Uterus (tissue), 4 donors: ENCODE measurements at places on chromosomes 1 and 21.

GRCh38 chr21:33055991-33056390, 13.9 kb upstream of the OLIG1 start:
- H3K27ac ChIP-seq = no peak overlapping the region
- H3K27me3 ChIP-seq = no peaks in the 10 kb centered on the region
- H3K4me3 ChIP-seq = no peak overlapping the region
- no peaks in the 10 kb centered on the region for H3K4me1 ChIP-seq

DNA sequence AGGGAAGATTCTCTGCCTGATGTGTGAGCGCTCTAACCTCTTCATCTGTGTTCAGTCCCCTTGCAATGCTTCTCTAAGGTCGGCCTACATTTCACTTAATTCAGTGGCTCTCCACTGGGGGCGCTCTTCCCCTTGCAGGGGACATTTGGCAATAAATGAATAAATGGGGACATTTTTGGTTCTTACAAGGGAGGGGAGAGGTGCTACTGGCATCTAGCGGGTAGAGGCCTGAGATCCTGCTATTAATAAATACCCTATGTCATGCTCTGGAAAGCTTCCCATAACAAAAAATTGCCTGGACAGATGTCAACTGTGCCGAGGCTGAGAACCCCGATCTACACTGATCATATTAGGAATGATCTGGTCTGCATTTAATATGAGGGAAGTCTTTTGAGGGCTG, 25.9 kb upstream of the DNAJC11 start:
- H3K27ac ChIP-seq = no peak overlapping the region
- no peaks in the 10 kb centered on the region for H3K4me1 ChIP-seq
- DNase-seq = no peak
- no peaks in the 10 kb centered on the region for H3K36me3 ChIP-seq
- H3K4me3 ChIP-seq = no peak overlapping the region
- H3K27me3 ChIP-seq = no peaks in the 10 kb centered on the region

DNA sequence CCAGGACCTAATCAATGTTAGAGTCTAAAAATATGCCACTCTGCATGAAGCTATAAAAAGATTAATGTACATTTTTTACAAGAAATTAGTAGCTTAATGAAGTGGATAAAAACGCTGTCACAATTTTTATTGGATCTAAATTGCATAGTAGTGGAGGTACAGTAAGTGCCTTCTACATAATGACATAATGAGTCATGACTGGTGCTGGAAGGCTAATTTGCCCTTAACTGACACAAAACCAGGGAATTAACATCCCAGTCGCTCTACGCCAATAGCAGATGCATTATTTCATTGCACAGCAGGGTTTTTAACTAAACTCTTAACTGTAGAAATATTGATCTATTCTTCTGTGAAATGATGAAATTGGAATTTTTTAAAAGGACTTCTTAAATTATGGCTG, 33.3 kb downstream of the RRAGC start:
- no peaks in the 10 kb centered on the region for H3K4me1 ChIP-seq
- DNase-seq = no peak
- H3K27me3 ChIP-seq = no peaks in the 10 kb centered on the region
- no peak overlapping the region for H3K27ac ChIP-seq

DNA sequence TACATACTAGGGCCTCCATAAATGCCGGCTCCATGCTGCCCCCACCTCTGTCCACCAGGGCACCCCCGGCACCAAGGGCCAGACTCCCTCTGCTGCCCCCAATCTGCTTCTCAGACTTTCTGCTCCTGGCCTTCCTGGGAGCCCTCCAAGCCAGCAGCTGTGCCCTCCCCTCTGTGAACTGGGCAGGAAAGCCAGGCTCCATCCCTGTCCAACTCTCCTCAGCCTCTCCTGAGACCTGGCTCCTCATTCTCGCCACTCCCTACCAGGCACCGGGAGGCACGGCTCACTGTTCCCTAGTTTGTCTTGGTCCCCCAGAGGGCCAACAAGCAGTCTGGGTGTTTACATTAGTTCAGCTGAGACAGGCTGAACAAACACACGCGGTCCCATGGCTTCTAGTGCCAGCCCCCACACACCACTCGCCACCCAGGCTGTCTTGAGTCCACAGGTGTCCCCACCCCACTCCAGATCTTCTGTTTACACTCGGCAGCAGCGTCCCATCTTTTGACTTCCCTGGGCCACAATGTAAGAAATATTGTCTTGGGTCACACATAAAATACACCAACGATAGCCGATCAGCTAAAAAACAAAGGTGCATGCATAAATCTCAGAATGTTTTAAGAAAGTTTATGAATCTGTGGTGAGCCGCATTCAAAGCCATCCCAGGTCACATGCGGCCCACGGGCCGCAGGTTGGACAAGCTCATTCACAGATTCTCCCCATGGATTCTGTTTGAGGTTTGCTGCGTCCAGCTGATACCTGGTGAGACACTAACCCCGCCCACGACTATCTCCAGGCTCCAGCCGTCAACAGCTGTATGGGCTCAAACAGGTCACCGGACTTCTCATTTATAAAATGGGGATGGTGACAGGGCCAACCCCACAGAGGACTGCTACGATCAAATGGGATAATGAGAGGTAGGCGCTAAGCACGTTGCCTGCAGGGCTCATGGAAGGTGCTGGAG, 29.5 kb upstream of the ECE1 start:
- no peak for DNase-seq
- H3K27me3 ChIP-seq = no peaks in the 10 kb centered on the region
- H3K36me3 ChIP-seq = no peaks in the 10 kb centered on the region
- H3K4me1 ChIP-seq = peaks cover 20% of the 10 kb centered on the region

DNA sequence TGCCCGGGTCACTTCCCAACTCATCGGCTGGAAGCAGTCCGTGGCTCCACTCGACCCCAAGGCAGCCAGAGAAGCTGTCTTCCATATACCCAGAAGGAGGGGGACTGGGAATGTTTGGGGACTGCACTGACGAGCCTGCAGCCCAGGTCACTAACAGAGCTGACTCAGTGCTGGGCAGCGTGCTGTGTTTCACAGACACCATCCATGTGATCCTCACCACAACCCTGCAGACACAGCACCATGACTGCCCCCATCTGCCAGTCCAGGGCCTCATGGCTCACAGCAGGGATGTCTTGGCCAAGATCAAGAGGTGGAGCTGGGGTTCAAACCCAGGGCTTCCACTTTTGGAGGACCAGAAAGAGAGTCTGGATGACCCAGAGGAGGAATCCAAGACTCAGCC, 67.9 kb downstream of the KLHDC7A start:
- H3K27me3 ChIP-seq = peaks cover 5% of the 10 kb centered on the region
- H3K36me3 ChIP-seq = no peaks in the 10 kb centered on the region
- no peak overlapping the region for H3K4me3 ChIP-seq
- H3K27ac ChIP-seq = no peak overlapping the region
- no peak for DNase-seq

GRCh38 chr1:163706915-163707314, 385.2 kb downstream of the NUF2 start:
- no peaks in the 10 kb centered on the region for H3K27me3 ChIP-seq
- H3K36me3 ChIP-seq = no peaks in the 10 kb centered on the region
- no peak for DNase-seq
- no peak overlapping the region for H3K27ac ChIP-seq
- no peaks in the 10 kb centered on the region for H3K4me1 ChIP-seq
- H3K4me3 ChIP-seq = no peak overlapping the region

GRCh38 chr1:63593303-63593885, at the start of gene PGM1:
Gene PGM1, plus strand, starts transcription at chr1:63593411. Its CDS starts 78 bp downstream, at chr1:63593489.
- H3K27ac ChIP-seq = peak within 1 kb of the TSS; percentile 81
- peak; percentile 69 for DNase-seq
- H3K4me3 ChIP-seq = peak within 1 kb of the TSS; percentile 74

DNA sequence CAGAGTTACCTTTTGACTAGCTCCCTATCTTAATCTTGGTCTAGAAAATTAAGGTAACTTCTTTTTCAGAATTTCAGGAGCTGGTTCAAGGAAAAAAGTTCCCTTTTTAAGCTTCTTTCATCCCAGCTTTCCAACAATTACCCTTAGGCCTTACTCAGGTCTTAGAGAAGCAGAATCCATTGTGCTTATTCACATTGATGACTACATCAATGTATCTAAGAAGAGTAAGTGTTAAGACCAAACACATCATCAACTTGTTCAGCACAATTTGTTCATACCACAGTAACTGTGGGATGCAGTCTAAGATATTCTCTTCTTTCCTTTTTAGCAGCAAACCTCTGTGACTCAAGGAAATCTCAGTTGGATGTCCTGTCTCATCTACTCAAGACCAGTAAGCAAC, 4.1 kb downstream of the MRPL9 start:
- no peak for DNase-seq
- no peaks in the 10 kb centered on the region for H3K27me3 ChIP-seq
- no peak overlapping the region for H3K27ac ChIP-seq
- H3K4me1 ChIP-seq = no peaks in the 10 kb centered on the region
- no peaks in the 10 kb centered on the region for H3K36me3 ChIP-seq

- H3K36me3 ChIP-seq = no peaks in the 10 kb centered on the region
- no peak for DNase-seq
- no peak overlapping the region for H3K4me3 ChIP-seq
- H3K4me1 ChIP-seq = no peaks in the 10 kb centered on the region
- no peaks in the 10 kb centered on the region for H3K27me3 ChIP-seq
These were observed 125.6 kb downstream of the URB2 start for GRCh38 chr1:229751610-229752009.

GRCh38 chr1:8456308-8456912, 138.5 kb downstream of the SLC45A1 start:
- no peaks in the 10 kb centered on the region for H3K36me3 ChIP-seq
- no peak overlapping the region for H3K4me3 ChIP-seq
- peak overlapping the region; percentile 80 for H3K27ac ChIP-seq
- no peak for DNase-seq
- H3K4me1 ChIP-seq = peaks cover 31% of the 10 kb centered on the region
- H3K27me3 ChIP-seq = no peaks in the 10 kb centered on the region

DNA sequence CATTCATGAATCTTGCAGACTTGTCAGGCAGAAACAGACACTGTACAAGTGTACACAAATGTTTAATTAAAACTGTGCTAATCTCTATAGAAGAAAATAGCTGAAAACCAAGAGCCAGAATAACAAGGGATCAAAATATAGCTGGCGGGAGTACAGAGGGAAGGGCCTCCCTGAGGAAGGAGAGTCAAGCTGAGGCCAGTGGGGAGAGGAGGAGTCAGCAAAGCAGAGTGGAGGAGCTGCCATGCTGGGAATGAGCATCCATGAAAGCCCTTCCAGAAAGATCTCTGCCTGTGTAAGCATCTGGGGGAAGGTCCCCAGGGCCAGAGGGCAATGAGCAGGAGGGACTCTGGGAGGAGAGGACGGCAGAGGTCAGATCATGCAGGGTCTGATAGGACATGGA, 15.1 kb downstream of the SLAMF8 start:
- no peaks in the 10 kb centered on the region for H3K36me3 ChIP-seq
- no peak for DNase-seq
- H3K4me3 ChIP-seq = no peak overlapping the region
- no peaks in the 10 kb centered on the region for H3K4me1 ChIP-seq
- H3K27ac ChIP-seq = no peak overlapping the region

DNA sequence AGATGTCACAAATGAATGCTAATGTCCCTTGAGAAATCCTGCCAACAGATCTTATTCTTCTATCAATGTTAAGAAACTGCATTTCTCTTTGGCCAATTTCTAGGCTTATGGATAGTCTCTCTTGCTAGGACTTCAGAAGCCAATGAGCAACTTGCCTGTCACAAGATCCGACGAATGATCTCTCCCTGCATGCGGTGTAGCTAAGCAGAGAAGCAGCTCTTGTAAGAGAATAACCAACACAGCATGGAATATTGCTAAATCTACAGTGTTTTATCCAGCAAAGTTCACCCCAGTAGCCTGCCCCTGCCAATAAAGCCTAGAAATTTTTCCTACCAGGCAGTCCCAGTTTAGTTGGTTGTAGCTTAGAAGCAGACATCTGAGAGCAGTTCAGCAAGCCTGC, 2.1 kb upstream of the SLC44A5 start:
- no peak overlapping the region for H3K4me3 ChIP-seq
- no peak overlapping the region for H3K27ac ChIP-seq
- no peaks in the 10 kb centered on the region for H3K4me1 ChIP-seq
- no peaks in the 10 kb centered on the region for H3K36me3 ChIP-seq
- DNase-seq = no peak
- H3K27me3 ChIP-seq = peaks cover 23% of the 10 kb centered on the region

DNA sequence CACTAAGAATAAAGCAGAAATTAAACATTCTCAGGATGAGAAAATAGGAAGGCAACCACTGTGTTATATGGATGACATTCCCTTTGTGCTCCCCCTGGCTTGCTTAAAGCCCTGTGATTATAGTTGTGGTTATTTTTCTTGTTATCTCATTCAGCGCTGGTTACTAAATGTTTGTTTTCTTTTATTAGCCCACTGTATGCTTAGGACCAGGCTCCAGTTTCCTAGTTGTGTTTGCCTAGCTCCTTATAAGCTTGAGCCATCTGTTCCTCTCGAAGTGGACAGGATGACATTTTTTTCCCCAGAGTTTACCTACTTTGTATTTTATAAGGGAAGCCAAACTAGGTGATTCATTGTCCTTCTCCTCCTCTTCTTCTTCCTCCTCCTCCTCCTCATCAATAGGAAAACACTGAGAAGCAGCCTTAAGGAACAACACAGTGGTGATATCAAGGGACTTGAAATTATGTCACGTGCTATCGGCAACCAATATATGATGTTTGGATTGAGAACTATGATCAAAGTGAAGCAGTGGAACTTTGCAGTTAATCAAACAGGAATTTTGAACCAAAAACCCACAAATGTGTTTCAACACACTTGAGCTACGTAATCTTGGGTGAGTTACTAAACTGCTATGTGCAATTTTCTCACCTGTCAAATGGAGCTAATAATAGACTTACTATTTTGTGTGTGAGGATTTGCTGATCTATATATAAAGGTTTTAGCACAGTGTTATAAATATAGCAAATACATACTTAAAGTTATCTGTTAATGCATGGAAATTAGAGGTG, 35.1 kb upstream of the RGS7 start:
- DNase-seq = no peak
- no peaks in the 10 kb centered on the region for H3K27me3 ChIP-seq
- H3K4me1 ChIP-seq = no peaks in the 10 kb centered on the region
- no peaks in the 10 kb centered on the region for H3K36me3 ChIP-seq
- H3K27ac ChIP-seq = no peak overlapping the region

- no peaks in the 10 kb centered on the region for H3K4me1 ChIP-seq
- H3K27me3 ChIP-seq = no peaks in the 10 kb centered on the region
- no peak overlapping the region for H3K27ac ChIP-seq
- H3K4me3 ChIP-seq = no peak overlapping the region
- no peak for DNase-seq
- no peaks in the 10 kb centered on the region for H3K36me3 ChIP-seq
These were observed 354.3 kb upstream of the NEGR1 start for GRCh38 chr1:72636631-72637030.

DNA sequence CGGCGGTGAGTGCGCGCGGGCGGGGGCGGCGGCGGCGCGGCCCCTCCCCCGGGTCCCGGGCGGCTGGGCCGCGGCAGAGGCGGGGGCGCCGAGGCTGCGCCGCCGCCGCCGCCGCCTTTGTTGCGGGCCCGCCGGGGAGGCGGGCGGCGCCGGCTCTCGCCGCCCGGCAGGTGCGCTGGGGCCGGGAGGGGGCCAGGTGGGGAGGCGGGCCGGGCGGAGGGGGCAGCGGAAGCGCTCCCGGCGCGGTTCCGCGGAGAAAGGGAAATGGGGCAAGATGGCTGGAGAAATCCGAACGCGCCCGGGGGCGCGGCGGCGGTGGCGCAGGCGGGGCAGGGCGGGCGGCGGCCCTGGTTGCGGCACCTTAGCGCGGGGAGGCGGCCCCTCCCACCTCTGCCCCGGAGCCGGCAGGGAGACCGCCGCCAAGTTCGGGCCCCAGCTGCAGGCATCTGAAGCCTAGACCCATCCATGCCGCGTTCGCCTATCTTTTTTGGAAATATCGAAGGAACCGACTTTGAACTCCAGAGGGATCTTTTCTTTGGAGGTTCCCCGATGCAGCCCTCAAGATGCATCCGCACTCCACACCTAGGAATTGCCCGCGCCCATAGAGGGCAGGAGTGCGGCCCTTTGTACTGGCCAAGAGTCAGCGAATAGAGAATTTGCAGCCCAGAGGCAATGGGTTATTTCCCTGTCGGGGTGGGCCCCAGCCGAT, 479 bp downstream of the POGK start:
- no peaks in the 10 kb centered on the region for H3K36me3 ChIP-seq
- peak; percentile 40 for DNase-seq
- H3K27me3 ChIP-seq = no peaks in the 10 kb centered on the region
- peak overlapping the region; percentile 51 for H3K4me3 ChIP-seq
